ENCODE measurements at places on chromosomes 16 and 17.

- no peak for DNase-seq
Observed at GRCh38 chr17:37708616-37709212, 36.1 kb downstream of the HNF1B start.

- DNase-seq = peak; percentile 65
Observed at GRCh38 chr17:55072898-55073297, 104.3 kb downstream of the STXBP4 start.

DNA sequence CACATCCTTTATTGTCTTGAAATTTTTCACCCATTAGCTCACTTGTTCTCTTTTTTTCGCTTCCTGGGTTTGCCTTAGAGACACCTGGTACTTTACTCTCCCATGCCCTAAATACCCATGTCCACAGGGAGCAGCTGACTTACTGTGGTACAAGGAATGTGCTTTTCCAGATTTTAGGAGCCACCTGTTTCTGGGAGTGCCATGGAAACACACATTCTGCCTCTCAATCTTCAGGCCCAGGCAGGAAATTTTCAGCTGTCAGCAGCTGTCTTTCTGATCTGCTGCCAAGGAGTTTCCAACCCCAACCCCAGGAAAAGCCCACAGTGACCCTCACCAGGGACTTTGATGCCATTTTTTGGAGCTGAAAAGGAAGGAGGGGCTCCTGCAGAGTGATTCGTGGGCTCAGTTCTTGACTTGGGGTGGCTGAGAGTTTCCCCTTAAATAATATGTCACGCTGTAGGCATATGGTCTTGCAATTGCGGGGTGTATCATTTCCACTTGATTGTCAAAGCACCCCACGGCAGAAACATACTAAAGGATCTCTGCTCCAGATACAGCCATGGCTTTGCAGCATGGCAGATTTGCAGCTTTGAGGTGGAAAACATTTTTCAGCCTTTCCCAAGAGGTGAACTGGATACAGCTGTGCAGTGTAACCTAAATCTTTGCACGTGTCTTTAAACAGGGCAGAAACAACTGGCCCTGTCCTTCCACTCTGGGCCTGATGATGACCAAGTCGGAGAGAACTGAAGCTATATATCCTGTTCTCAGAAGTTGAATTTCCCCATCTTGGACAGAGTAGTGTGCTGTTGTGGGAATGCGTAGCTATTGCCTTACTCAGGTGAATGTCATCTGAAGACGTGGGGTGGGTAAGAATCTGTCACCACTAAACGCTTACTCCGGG, 19.2 kb downstream of the RBFOX1 start:
- DNase-seq = no peak

DNA sequence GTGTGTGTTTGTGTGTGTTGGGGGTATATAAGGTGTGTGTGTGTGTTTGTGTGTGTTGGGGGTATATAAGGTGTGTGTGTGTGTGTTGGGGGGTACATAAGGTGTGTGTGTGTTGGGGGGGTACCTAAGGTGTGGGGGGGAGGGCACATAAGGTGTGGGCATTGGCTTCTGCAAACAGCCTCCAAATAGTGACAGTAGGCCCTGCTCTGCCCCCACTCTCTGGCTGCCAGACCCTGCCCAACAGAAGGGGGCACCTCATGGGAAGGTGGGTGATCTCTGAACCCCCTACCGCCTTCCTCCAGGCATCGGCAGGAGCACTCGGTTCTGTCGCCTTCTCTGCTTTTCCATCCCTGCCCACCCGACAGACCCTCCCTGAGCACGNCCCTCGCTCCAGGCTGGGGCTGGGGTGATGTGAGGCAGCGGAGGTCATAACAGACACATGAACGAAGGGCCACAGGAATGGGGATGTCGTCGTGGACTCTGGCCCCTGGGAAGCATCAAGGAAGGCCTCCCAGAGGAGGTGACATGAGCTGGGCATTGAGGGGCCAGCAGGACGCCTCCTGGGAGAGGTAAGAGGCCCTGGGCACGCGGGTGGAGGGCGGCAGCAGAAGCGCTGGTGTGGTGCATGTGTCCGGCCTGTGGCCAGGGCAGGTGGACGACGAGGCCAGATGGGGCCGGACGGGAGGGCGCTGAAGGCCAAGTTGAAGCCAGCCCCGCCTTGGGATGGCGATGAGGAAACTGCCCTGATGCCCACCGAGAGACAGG, 136.6 kb upstream of the RPH3AL start:
- peak; percentile 51 for DNase-seq

DNA sequence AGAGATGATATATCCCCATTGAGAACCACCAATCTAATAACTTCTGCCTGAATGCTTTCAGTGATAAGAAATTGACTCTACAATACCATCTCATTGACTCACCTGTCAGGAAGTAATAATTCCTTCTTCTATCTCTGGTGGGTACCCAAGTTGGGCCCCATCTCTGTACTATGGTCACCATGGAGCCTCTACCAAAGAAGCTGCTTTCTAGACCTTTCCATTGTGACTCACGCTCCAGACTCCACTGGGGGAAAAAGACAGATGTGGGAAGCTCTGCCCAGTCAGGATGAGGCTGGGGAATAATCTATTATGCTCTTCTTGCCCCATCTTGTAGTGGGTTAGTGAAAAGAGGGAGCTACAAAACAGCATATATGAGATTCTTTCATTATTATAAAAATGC, 100.4 kb downstream of the COPRS start:
- no peak for DNase-seq

DNA sequence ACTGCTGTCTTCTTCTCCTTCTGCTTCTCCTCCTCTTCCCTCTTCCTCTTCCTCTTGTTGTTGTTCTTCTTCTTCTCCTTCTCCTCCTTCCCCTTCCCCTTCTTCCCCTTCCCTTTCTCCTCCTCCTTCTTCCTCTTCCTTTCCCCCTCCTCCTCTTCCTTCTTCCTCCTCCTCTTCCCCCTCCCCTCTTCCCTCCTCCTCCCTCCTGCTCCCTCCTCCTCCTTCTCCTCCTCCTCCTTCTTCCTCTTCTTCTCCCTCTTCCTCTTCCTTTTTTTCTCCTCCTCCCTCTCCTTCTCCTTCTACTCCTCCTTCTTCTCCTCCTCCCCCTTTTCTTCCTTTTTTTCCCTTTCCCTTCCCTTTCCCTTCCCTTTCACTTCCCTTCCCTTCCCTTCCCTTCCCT, 245.0 kb upstream of the IRX5 start:
- no peak for DNase-seq

DNA sequence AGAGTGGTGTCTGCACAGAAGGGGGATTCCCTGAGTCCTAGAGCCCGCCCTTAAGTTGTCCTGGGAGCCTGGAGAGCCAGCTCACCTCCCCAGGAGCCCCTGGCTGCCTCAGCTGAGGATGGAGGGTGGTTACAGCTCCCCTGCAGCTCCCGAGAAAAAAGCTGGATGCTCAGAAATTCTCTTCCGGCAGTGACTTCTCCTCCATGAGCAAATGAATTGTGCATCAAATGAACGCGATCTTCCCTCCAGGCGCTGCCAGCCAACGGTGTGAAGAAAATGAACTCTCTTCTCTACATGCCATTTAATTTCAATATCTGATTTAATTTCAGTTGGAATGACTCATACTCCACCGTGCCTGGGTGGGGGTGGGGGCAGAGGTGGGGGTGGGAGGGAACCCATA, 14.3 kb upstream of the C16orf74 start:
- no peak for DNase-seq

DNA sequence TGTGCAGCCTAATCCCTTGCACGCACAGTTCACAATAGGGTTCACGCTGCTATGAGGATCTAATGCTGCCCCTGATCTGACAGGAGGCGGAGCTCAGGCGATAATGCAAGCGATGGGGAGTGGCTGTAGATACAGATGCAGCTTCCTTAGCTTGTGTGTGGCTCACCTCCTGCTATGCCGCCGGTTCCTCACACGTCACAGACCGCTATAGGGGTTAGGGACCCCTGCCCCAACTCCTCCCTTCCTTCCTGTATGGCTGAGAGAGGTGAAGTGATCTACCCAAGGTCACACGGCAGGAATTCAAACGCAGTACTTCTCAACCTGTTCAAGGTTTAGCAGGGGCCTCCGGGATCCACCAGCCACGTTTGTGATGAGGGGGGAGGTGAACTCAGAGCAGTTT, 13.4 kb upstream of the PLLP start:
- DNase-seq = peak; percentile 76

DNA sequence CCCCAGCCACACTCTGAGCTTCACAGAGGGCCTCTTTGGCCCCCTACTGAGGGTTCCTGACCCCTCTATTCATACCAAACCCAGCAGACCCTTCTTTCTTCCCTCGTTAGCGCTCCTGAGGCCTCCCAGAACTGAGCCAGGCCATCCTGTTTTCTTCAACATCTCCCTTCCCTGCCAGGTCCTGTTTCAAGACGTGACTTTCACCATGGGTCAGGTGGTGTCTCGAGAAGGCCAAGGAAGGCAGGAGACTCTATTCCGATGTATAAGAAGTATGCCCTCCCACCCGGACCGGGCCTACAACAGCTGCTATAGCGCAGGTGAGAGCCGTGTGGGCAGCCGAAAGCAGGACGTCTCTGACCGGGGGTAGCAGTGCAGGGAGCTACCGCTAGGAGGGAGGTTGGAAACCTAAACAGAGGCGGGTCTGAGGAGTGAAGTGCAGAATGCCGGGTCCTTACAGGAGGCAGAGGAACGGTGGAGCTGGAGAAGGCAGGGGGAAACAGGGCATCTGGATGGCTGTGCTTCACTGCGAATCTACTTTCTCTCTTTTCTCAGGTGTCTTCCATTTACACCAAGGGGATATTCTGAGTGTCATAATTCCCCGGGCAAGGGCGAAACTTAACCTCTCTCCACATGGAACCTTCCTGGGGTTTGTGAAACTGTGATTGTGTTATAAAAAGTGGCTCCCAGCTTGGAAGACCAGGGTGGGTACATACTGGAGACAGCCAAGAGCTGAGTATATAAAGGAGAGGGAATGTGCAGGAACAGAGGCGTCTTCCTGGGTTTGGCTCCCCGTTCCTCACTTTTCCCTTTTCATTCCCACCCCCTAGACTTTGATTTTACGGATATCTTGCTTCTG, 1.3 kb upstream of the SENP3 start:
- peak; percentile 66 for DNase-seq

DNA sequence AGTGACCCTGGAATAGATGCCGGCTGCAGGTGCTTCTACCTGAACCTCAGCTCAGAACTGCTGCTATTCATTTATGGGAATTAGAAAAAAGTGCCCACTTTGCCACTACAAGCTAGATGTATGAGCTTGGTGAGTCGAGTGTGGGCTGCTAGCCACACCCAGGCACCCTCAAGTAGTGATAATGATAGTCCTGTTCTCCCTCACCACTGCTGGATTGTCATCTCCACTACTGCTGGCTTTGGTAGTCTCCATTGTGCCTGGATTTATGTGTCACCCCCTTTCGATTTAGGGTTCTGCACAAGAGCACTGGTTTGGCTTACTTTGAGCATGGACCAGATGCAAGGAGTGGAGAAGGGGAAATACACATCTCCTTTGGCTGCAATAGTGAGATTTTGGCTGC, 73.0 kb upstream of the N4BP1 start:
- no peak for DNase-seq

DNA sequence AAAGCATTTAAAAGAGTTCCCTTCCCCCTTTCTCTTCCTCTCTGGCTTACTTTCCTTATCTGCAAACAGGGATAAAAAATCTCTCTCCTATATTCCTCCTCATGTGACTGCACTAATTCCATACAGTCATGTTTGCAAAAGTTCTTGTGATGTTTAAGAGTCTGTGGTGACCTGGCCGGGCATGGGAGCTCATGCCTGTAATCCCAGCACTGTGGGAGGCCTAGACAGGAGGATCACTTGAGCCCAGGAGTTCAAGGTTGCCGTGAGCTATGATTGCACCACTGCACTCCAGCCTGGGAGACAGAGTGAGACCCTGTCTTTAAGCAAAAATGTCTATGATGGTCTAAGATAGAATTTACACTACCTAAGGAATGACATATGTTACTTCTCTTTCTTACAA, 19.6 kb downstream of the NOG start:
- DNase-seq = no peak

DNA sequence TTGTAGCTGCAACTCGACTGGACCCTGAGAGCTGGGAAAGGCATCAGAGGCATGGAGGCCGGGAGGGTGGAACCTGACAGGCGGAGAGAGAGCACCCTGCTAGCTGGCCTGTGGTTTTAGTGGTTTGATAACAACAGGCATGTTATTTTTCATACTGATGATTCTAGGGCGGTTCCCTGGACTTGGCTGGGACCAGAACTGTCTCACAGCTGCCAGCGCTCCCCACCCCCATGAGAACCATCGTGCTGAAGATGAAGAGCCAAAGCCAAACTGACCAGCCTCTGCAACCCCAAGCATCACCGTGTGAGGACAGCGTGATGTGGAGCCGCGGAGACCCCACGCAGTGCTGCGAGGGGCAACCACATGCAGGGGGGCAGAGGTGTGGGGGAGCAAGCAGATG, 28.5 kb downstream of the MXRA7 start:
- no peak for DNase-seq

DNA sequence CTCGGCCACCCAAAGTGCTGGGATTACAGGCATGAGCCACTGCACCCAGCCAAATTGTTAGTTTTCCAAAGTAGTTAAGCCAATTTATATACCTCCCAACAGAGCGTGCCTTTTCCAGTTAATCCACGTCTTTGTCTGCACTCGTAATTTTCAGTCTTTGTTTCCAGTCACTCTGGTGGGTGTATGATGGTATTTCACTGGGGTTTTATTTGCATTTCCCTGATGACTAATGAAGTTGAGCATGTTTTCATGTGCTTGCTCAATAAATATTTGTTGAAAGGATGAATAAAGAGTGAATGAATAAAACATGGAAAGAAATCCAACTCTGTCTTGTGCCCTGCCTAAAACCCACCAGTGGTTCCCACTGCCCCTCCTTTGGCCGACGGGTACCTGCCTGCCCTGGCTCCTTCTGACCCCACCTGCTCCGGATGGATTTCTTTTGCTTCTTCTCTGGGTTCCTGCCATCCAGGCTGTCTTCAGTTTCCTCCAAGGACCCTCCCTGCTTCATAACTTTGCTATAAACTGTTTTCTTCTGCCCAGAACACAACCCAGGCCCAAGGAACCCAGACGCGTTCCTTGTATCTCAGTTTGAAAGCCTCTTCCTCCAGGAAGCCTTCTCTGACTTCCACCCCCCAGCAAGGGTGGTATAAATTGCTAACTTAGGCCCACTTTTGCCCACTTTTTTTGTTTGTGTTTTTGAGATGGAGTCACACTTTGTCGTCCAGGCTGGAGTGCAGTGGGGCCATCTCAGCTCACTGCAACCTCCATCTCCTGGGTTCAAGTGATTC, 3.0 kb upstream of the ABCC1 start:
- DNase-seq = no peak

DNA sequence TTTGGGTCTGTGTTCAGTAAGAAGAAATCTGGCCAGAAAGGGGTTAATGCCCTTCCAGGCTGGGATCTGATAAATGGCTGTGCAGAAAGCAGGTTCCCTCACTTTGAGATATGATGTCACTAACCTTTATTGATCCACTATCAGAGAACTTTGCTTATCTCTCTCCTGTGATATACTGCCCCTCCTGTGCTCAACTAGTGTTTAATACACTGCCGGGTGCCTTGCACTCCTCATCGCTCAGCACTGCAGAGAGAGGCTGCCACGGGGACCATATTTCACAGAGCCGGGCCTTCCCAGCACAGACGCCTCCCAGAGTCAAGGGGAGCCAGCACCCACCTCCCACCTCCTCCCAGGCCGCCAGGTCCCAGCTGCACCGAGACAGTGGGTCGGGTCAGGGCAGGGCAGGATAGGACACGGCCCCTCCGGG, 20.2 kb downstream of the ZFHX3 start:
- no peak for DNase-seq

- no peak for DNase-seq
Observed at GRCh38 chr17:1861391-1862010, 31.7 kb downstream of the RPA1 start.

GRCh38 chr16:495127-495748, 32.3 kb upstream of the CAPN15 start:
- DNase-seq = peak; percentile 17

- DNase-seq = no peak
Observed at GRCh38 chr16:86584071-86584685, 5.8 kb downstream of the FOXL1 start.
